Endothelial cell of coronary artery (primary cell): ENCODE measurements at places on chromosomes 12 and 14. TPM values are rescaled to one million over a fixed set of nuclear protein-coding genes. Genes with fewer than 3 reads are reported as not detected.

Gene RAD51AP1
- total RNA-seq, result 4.6 and 11.6 TPM in 2 replicates

Gene SOCS2
- 3.5 and 4.9 TPM in 2 replicates for total RNA-seq

Gene TMEM253
- not detected in 2 replicates for total RNA-seq

Gene TESPA1
- not detected in 2 replicates for total RNA-seq

Gene STAB2
- total RNA-seq, result under 0.01 and 0.09 TPM in 2 replicates

Gene RNF212B
- not detected in 2 replicates for total RNA-seq

Gene ADAMTS20
- not detected in 2 replicates for total RNA-seq

Gene MUCL1
- not detected in 2 replicates for total RNA-seq

Gene RPGRIP1
- not detected in 2 replicates for total RNA-seq
